Activated T-cell treated with anti-CD3 and anti-CD28 coated beads, Interleukin-2, amount 50 U/mL, for 72 hours (primary cell): ENCODE measurements at places on chromosomes 6 and 20. TPM values are rescaled to one million over a fixed set of nuclear protein-coding genes. Genes with fewer than 3 reads are reported as not detected.

- H3K27ac ChIP-seq: no peak overlapping the region
- no peaks in the 10 kb centered on the region for H3K27me3 ChIP-seq
- H3K4me1 ChIP-seq: no peaks in the 10 kb centered on the region
- peaks cover 2% of the 10 kb centered on the region for H3K36me3 ChIP-seq
- H3K4me3 ChIP-seq: no peak overlapping the region
Measured at GRCh38 chr6:105273589-105273988, 93.8 kb upstream of the POPDC3 start.

GRCh38 chr6:38241200-38241871 lies 398.4 kb downstream of the BTBD9 start:
- DNase-seq: no peak
- no peaks in the 10 kb centered on the region for H3K4me1 ChIP-seq
- no peaks in the 10 kb centered on the region for H3K36me3 ChIP-seq
- H3K27ac ChIP-seq: no peak overlapping the region
- no peaks in the 10 kb centered on the region for H3K27me3 ChIP-seq

DNA sequence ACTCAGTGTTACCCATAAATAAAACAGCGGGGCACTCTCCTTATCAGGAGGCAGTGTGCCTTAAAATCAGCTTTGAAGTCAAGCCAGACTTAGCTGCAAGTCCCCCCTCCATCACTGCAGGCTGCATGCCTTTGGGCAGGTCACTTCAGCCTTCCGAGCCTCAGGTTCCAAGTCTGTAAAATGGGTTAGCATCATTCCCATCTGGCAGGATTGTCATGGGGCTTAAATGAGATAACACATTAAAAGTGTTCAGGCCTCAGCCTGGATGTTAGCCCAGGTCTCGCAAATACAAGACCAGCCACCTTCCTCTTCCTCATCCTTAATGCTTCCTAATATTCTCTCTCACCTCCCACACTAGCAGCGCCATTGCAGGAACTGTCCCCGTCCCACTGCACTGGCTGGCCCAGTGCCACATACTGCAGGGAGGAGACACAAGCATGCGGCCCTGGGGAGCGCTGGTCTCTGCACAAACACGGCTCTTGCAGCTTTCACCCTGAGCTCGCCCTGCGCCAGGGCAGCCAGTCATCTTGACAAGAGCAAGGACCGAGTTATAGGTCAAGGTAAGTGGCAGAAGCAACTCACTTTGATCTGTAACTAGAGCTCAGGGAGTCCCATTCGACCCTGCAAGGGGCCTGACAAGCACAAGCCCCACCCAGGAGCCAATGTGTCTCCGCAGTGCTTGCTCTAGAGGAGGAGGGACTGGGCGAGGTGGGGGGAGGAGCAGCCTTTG lies 564.6 kb upstream of the AGPAT4 start:
- no peaks in the 10 kb centered on the region for H3K27me3 ChIP-seq
- no peak overlapping the region for H3K4me3 ChIP-seq
- H3K4me1 ChIP-seq: no peaks in the 10 kb centered on the region
- H3K36me3 ChIP-seq: no peaks in the 10 kb centered on the region
- H3K27ac ChIP-seq: no peak overlapping the region
- DNase-seq: no peak

The LAMA5 gene
- total RNA-seq: 0.99 TPM

The DACT2 gene
- total RNA-seq: 0.14 TPM

DNA sequence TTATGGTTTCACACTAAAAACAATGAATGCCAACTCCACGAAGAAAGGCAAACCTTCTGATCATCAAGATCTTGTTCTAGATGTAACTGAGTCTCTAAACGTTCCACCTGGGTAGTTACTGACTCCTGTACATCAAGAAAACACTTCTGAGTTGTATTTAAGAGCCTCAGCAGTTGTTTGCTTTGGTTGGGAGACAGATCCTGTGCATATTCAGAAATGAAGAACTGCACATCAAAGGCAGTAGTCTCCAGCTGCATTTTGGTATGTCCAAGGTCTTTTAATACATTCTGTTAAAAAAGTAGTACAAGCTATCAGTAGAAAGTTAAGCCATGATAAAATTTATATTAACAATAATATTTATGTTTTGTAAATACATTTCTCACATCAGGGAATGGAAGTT lies 41.3 kb downstream of the DST start:
- H3K27ac ChIP-seq: no peak overlapping the region
- no peaks in the 10 kb centered on the region for H3K36me3 ChIP-seq
- H3K4me1 ChIP-seq: peaks cover 29% of the 10 kb centered on the region
- peaks cover 22% of the 10 kb centered on the region for H3K27me3 ChIP-seq
- no peak overlapping the region for H3K4me3 ChIP-seq
- no peak for DNase-seq

The FRK gene
- 0.02 TPM for total RNA-seq

DNA sequence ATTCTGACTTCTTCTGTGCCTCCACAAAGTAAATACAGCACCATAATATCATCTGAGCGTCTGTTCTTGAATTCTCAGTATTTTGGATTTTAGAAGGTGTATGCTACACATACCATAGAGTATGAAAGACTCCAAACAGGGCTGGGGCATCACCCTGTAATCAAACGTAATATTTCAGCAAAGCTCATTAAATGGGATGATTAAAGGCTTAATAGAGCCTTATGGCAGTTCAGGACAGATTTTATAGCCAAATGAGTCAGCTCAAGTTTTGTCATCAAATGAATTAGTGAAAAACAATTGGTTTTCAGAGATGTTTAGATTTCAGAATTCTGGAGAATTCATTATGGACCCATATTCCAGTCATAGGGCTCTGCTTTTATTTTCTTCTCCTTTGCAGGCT lies 68.9 kb downstream of the TULP4 start:
- no peak overlapping the region for H3K4me3 ChIP-seq
- no peaks in the 10 kb centered on the region for H3K36me3 ChIP-seq
- no peaks in the 10 kb centered on the region for H3K4me1 ChIP-seq
- H3K27me3 ChIP-seq: no peaks in the 10 kb centered on the region

DNA sequence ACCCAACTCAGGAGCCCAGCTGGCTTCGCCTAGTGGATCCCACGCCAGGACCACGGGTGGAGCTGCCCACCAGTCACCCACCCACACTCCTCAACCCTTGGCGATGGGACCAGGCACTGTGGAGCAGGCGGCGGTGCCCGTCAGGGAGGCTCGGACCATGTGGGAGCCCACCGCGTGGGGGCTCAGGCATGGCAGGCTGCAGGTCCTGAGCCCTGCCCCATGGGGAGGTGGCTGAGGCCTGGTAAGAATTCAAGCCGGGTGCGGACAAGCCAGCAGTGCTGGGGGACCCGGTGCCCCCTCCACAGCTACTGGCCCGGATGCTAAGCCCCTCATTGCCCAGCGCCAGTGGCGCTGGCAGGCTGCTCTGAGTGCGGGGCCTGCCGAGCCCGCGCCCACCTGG lies 123.1 kb upstream of the LGSN start:
- no peak for DNase-seq
- no peaks in the 10 kb centered on the region for H3K4me1 ChIP-seq
- H3K4me3 ChIP-seq: no peak overlapping the region
- H3K36me3 ChIP-seq: no peaks in the 10 kb centered on the region

The PDYN gene
- total RNA-seq: not detected

GRCh38 chr20:40511478-40511877 lies 177.6 kb downstream of the MAFB start:
- H3K27me3 ChIP-seq: peaks cover 6% of the 10 kb centered on the region
- no peak overlapping the region for H3K4me3 ChIP-seq
- H3K27ac ChIP-seq: no peak overlapping the region
- no peak for DNase-seq
- H3K36me3 ChIP-seq: no peaks in the 10 kb centered on the region

DNA sequence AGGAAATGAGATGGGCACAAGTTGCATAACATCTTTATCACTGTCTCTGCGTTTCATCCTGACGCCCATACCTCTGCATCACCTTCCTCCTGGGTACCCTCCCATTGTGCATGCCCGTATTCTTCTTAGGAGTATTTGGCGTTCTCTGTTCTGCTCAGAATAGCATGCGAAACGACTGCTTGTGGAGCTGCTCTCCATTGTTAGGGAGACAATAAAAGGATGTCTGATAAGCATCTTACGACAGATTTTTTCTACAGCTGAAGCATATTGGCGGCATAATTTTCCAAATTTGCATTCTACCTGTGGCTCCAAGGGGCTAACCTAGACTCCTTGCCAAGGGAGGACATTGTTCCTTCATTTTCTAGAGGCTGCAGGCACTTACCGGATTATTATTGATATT lies 118.6 kb downstream of the EDN1 start:
- no peaks in the 10 kb centered on the region for H3K36me3 ChIP-seq
- H3K27ac ChIP-seq: no peak overlapping the region
- no peak for DNase-seq
- no peaks in the 10 kb centered on the region for H3K4me1 ChIP-seq

DNA sequence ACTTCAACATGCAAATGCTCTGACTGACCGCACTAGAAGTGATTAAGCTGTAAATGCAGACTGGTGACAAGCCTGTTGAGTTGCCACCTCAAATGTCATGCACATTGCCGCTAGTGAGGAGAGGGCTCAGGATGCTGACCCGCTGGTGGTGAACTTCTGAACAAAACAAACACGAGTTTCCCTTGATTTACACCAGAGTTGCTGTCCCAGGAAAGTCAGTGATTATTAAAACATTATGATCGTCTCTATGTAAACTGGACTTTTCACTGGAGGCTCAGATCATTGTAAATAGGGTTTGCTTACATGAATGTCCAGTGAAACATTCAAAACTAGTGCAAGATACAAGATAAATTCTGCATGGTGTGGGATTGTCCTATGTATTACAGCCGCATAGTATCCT lies 420.1 kb downstream of the PREX1 start:
- no peak overlapping the region for H3K4me3 ChIP-seq
- no peaks in the 10 kb centered on the region for H3K36me3 ChIP-seq

- H3K4me1 ChIP-seq: peaks cover 25% of the 10 kb centered on the region
- no peaks in the 10 kb centered on the region for H3K27me3 ChIP-seq
- no peak for DNase-seq
- H3K36me3 ChIP-seq: peaks cover 3% of the 10 kb centered on the region
- no peak overlapping the region for H3K27ac ChIP-seq
Measured at GRCh38 chr6:130558131-130558530, 192.3 kb downstream of the TMEM200A start.

GRCh38 chr20:41029150-41029901 lies 704 bp downstream of the TOP1 start:
- H3K27ac ChIP-seq: peak overlapping the region; percentile 100
- H3K36me3 ChIP-seq: peaks cover 5% of the 10 kb centered on the region
- peak; percentile 47 for DNase-seq
- H3K4me1 ChIP-seq: peaks cover 58% of the 10 kb centered on the region
- no peaks in the 10 kb centered on the region for H3K27me3 ChIP-seq

- no peaks in the 10 kb centered on the region for H3K36me3 ChIP-seq
- DNase-seq: no peak
- no peak overlapping the region for H3K27ac ChIP-seq
- no peak overlapping the region for H3K4me3 ChIP-seq
- H3K4me1 ChIP-seq: no peaks in the 10 kb centered on the region
Measured at GRCh38 chr6:8825726-8826125, 390.4 kb upstream of the SLC35B3 start.

The PSORS1C2 gene
- total RNA-seq: not detected

DNA sequence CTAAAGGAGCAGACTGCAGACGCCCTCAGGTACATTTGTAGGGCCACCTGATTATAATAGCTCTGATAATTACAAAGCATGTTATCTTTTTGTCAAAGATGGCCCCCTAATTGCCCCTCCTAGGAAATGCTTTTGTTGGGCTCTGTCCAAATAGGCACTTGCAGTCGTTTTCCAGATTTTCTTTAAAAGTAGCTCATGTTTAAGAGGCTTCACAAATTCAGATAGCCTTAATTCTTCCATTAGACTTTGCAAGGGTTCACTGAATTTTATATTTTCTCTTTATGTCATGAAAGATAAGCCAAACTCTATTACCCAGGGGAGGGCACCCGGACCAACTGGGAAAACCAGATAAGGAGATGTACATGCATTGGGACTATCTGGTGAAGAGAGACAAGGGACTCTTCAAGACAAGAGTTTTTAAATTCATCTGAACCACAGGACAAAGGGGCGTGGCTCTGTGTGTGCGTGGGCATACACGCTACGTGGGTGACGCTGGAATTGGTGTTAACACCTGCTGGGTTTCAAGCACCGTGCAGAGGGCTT lies 95.6 kb downstream of the TOX2 start:
- peaks cover 13% of the 10 kb centered on the region for H3K27me3 ChIP-seq
- no peak overlapping the region for H3K4me3 ChIP-seq
- DNase-seq: peak; percentile 24
- H3K27ac ChIP-seq: no peak overlapping the region
- H3K4me1 ChIP-seq: peaks cover 24% of the 10 kb centered on the region

The PLCB1 gene
- 3.2 TPM for total RNA-seq

The TSBP1 gene
- total RNA-seq: not detected

GRCh38 chr6:32867022-32867477 lies 13.1 kb downstream of the PSMB9 start:
- peaks cover 37% of the 10 kb centered on the region for H3K4me1 ChIP-seq
- peak overlapping the region; percentile 53 for H3K4me3 ChIP-seq
- no peak for DNase-seq
- H3K36me3 ChIP-seq: no peaks in the 10 kb centered on the region
- peak overlapping the region; percentile 84 for H3K27ac ChIP-seq

GRCh38 chr6:160041608-160042007 lies 72.7 kb downstream of the IGF2R start:
- peaks cover 15% of the 10 kb centered on the region for H3K4me1 ChIP-seq
- no peaks in the 10 kb centered on the region for H3K27me3 ChIP-seq
- peaks cover 11% of the 10 kb centered on the region for H3K36me3 ChIP-seq
- no peak overlapping the region for H3K27ac ChIP-seq
- DNase-seq: no peak
- H3K4me3 ChIP-seq: no peak overlapping the region

GRCh38 chr6:54579011-54579410 lies 267.6 kb upstream of the FAM83B start:
- H3K4me3 ChIP-seq: no peak overlapping the region
- H3K27me3 ChIP-seq: no peaks in the 10 kb centered on the region
- DNase-seq: no peak
- H3K27ac ChIP-seq: no peak overlapping the region

The JPH2 gene
- 0.29 TPM for total RNA-seq

The CALHM5 gene
- not detected for total RNA-seq

- H3K4me3 ChIP-seq: no peak overlapping the region
- H3K36me3 ChIP-seq: no peaks in the 10 kb centered on the region
- H3K4me1 ChIP-seq: no peaks in the 10 kb centered on the region
- no peak for DNase-seq
- no peak overlapping the region for H3K27ac ChIP-seq
Measured at GRCh38 chr6:126724821-126725220, 384.9 kb downstream of the CENPW start.
